ENCODE measurements at places on chromosomes 2 and 18.

GRCh38 chr2:110638952-110639695 is 38.7 kb downstream of the BUB1 start:
- DNase-seq, result no peak

- no peak for DNase-seq
Observed at GRCh38 chr2:21231985-21232384, 108.2 kb downstream of the TDRD15 start.

GRCh38 chr2:134257965-134258683 is 4.3 kb downstream of the MGAT5 start:
- no peak for DNase-seq

GRCh38 chr2:42575458-42576064 is 7.1 kb downstream of the MTA3 start:
- no peak for DNase-seq

DNA sequence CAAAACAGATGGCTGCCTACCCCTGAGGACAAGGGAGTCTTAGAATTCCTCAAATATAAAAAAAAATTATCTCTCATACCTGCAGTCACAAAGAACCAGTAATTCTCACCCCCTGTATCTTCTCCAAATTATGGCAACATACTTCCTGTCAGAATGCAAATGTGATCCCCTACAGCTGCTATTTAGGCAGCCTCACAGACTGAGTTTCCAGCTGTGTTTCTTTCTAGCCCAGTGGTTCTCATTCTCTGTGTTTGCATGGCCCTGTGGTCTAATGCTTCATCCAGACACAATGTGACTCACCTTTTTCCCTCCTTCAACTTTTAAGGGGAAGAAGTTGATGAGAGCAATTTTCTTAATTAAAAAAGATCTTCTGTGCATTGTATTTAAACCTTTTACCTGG is 726.3 kb downstream of the TSN start:
- no peak for DNase-seq

DNA sequence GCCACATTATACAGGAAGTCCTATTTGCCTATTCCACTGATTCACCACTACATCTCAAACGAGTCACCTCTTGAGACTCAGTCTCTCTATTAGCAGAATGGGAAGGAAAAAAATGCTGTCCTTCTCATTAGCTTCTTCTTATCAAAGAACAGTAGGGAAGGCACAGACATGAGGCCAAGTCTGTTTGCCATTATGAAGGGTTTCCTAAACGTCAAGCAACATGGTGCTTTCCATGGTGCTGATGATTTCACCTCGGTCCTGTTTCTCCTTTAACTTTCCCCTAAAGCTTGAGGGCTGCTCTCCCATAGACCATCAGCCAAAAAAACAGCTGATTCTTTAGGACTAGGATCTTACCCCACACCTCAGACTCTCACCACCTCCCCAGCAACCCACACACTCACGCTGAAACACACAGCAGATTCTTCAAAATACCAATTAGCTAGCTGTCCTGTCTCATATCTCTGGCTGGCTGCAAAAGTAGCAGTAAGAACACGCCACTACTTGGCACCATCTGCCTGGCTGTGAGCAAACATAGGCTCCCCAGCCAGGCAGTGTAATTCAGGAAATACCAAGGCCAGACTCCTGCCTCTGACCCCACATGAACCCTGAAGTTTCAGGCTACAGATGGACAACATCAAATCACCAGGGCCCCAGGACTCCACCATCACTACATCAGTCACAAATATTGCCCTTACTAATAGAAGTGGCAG is 30.5 kb downstream of the GALNT14 start:
- no peak for DNase-seq

DNA sequence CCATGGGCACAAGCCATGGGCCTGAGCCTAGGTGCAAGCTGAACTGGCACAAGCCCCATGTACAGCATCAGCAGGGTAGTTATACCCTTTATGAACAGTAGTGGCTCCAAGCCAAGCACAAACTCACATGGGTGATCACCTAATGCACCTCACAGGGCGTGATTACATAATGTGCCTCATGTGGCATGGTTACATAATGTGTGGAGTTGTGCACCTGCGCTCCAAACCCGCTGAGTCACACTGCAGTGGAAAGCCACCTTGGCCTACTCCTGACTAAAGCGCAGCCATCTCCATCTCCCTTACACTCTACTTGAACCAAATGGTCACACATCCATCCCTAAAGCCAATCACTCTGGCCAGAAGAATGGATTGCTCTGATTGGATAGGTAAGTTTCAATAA is 279.7 kb downstream of the MBD2 start:
- DNase-seq, result no peak

DNA sequence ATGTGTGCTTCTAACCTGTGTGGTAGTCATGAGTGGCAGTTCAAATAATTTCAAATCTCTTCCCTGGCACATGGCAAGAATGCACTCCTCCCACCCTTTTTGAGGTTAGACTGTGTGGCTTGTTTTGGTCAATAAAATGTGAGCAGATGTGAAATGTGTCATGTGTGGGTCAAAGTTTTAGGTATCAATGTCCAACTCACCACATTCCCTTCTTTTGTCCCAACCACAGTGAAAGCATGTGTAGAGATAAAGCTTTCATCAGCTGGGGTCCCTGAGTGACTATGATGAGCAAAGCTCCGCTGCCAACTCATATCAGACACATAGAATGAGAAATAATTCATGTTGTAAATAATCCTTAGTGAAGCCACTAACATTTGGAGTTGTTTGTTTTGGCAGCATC is 118.2 kb downstream of the PAX3 start:
- DNase-seq, result no peak

DNA sequence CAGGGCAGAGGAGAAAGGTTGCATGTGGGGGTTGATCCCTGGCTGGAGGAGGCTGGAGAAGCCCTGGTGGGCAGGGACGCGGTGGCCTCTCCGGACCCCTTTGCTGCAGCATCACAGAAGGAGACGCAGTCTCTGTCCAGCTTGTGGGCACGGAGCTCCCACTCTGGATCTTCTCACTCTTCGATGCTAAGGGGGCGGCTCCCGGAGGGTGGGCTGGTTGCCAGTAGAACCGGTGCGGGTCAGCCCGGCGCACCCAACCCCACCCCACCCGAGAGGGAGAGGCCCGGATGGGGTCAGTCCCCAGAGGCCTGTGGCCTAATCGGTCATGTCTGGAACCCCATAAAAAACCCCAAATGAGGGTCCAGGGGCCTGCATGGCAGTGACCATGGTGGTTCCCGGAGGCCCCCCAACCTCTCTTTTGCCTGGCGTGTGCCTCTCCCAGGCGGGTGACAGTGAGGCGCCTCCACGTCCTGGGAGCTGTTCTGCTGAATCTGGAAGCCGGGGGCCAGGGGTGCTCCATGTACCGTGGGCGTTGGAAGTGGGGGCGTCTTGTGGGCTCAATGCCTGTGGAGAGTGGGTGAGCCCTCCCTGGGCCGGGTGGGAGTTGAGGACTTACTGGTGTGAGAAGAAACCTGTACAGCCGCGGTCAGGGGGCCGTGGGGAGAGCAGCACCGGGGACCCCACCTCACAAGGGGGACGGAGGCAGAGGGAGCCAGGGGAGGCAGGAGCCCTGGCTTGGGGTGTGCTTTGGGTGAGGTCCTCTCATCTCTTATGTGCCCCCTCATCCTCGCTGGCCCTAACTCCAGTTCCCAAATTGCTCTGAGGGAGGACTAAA is 79.6 kb downstream of the RTP5 start:
- DNase-seq, result no peak

- no peak for DNase-seq
Observed at GRCh38 chr2:241745276-241745675, 10.8 kb downstream of the D2HGDH start.

GRCh38 chr2:1515986-1516797 is 102.9 kb downstream of the TPO start:
- DNase-seq, result no peak

DNA sequence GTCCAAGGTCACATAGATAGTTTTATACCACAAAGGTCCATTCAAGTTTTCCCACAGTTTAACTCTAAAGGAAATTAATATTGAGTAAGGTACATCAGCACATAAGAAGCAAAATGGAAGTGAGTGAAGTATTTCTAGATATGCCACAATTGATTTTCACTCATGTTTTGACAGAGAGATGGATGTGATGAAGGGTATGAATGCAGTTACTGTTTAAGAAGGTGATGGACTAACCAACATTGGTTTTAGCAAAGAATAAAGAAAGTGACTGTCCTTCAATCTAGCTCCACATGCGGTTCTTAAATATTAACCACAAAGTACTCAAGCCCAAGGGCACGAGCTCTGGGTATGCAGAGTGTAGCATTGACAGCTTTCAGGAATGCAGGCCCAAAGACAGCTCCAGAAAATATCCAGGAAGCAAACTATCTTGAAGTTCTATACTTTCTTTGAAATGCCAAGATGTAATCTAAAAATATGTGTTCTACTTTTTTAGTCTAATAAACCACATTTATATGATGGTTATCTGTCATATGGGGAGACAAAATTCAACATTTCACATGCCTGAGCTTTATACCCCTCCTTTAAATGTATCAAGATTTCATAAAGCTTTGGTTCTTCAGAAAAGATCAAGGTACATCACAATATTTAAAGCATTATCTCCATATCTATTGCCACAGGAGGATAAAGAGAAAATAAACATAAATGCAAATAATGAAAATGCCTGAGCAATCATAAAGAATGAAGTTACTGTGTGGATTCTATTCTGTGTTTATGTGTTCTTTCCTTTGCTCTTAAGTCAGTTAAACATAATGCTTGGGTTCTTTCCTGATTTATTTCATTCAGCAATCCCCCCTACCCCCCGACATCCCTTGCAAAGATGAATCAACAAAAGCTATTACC is 6.7 kb upstream of the SCN1A start:
- DNase-seq, result no peak

GRCh38 chr2:190722835-190723234 is 74.0 kb downstream of the NAB1 start:
- DNase-seq, result no peak

GRCh38 chr2:23387221-23387550 is 2.2 kb downstream of the KLHL29 start:
- no peak for DNase-seq

DNA sequence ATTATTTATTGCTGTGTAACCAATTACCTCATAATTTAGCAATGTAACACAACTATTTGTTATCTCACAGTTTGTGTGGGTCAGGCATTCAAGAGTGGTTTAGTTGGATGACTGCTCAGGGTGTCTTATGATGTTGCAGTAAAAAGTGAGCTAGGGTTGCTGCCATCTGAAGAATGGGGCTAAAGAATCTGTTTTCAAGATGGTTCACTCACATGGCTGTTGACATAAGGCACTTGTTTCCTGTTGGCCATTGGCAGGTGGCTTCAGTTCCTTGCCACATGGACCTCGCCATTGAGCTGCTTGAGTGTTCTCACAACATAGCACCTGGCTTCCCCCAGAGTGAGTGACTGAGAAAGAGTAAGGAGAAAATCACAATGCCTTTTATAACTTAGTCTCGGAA is 123.2 kb downstream of the TMEM17 start:
- DNase-seq, result no peak

- DNase-seq, result no peak
Observed at GRCh38 chr18:38241216-38241615, 675.6 kb upstream of the CELF4 start.

DNA sequence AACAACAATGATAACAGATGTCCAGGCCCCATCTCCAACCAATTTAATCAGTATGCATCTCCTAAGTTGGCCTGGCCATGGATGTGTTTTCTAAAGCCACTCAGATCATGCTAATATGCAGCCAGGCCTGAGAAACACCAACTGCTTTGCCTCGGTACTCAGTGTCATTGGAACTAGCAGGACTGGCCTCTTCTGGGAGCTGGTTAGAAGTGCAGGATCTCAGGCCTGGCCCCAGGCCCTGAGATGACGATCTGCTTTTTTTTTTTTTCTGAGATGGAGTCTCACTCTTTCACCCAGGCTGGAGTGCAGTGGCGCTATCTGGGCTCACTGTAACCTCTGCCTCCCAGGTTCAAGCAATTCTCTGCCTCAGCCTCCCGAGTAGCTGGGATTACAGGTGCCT is 69.1 kb downstream of the IRS1 start:
- DNase-seq, result no peak

- no peak for DNase-seq
Observed at GRCh38 chr2:177588671-177589070, 196.1 kb downstream of the AGPS start.

GRCh38 chr2:18721038-18721922 is 131.9 kb upstream of the NT5C1B start:
- no peak for DNase-seq

DNA sequence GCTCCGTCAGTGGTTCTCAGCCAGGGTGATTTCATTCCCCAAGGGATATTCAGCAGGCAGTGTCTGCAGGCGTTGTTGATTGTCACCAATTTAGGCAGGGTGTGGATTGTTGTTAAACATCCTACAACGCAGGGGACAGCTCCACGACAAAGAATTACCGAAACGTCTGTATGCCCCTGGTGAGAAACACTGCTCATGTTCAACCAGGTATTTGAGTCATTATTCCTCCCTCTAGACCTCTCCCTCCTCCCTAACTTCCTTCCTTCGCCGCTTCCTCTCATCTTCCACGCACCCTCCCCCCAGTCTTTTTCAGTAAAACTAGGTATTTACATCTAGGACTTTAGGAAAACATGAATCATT is 50.8 kb downstream of the NCK2 start:
- no peak for DNase-seq

GRCh38 chr2:13858626-13859025 is 773.9 kb upstream of the LRATD1 start:
- no peak for DNase-seq

DNA sequence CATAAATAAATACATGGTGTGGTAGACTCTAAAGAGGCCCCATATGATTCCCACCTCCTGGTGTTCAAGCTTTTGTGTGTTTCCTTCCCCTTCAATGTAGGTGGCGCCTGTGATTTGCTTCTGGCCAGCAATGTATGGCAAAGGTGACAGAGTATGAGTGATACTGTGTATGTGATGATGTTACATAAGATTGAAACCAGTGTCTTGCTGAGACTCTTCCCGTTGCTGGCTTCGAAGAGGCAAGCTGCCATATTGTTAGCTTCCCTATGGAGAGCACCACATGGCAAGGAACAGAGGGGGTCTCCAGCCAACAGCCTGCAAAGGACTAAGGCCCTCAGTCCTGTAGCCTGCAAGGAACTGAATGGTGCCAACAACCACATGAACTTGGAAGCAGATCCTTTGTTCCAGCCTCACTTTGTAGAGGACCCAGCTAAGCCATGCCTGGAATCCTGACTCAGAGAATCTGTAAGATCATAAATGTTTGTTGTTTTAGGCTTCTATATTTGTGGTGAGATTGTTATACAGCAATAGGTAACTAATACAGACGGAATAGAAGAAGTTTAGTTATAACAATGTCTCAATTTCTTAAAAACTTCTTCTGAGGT is 1.7 kb upstream of the SMAD4 start:
- no peak for DNase-seq

DNA sequence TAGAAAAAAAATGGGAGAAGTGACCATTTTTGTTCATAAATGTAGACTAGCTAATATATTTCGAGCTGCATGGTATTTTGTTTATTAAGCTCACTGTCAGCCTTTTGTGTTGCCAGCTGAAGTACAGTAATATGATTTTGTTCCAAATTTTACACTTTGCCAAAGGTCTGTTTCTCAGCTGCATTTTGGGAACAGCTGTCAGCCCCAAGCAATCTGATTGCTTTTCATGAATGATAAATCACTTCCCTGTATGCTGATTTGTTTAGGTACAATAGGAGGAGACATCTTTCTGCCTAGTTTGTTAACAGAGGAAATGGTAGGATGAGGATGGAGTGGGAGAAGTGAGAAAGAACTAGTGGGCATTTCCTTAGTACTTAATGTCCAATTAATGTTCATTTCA is 79.3 kb downstream of the NABP1 start:
- DNase-seq, result no peak

GRCh38 chr18:44586782-44587524 is 93.7 kb upstream of the SETBP1 start:
- no peak for DNase-seq

GRCh38 chr18:58599106-58599505 is 29.8 kb downstream of the ALPK2 start:
- no peak for DNase-seq

GRCh38 chr2:234178330-234179030 is 128.0 kb downstream of the SPP2 start:
- DNase-seq, result no peak

Data from activated CD4-positive, alpha-beta T cell treated with anti-CD3 and anti-CD28 coated beads for 1 hour (primary cell).